Vagina (tissue), 2 donors: ENCODE measurements at places on chromosomes 13 and 19.
A peak's percentile ranks its signal among the peaks of the same experiment; 100 is the strongest.

GRCh38 chr13:93614776-93615175, 388.2 kb downstream of the GPC6 start:
- DNase-seq = no peak

DNA sequence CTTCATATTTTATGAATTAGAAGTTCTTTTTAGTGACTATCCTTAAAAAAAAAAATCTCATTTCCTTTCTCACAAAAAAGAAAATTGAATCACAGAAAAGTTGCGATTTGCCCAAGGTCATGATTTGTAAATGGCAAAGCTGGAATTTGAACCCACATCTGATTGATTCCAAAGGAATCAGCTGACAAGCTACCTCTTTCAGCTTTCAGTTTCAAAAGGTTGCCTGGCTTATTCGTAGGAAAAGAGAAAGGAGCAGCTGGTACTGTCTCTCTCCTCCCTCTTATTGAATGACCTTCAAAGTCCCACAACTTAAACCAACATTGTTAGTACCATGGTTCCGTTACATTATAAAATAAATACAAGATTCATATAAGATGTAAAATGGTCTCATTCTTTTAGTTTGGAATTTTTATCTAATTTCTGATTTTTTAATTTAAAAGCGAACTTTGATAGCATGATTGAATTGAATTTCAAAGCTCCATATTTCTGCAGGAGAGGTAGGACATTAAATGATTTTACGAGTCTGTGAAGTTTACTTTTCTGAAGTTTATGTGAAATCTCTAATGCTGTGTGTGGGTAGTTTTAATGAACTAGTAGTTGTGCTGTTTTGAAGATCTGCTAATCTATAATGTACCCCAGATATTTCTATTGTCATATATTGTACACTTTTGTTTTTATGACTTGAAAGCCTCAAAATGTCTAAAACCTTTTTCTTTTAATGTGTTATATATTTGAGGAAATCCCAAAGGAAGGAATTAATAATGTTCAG, 18.5 kb upstream of the KCTD4 start:
- no peak for DNase-seq

GRCh38 chr13:42334329-42334706, 62.4 kb downstream of the AKAP11 start:
- no peak for DNase-seq

DNA sequence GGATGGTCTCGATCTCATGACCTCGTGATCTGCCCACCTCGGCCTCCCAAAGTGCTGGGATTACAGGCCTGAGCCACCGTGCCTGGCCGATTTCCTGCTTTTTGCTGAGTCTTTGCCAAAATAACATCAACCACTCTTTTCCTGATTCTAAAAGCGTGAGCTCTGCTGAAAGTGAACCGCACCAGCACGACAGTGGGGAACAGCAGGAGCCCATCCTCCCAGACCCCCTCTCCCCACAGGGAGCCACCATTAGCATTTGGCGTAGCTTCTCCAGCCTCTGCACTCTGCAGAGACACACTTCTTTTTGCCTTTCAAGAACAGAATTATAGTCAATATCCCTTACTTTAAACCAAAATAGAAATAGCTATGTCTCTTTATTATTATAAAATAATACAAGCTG, 41.3 kb downstream of the MYH14 start:
- no peak for DNase-seq

DNA sequence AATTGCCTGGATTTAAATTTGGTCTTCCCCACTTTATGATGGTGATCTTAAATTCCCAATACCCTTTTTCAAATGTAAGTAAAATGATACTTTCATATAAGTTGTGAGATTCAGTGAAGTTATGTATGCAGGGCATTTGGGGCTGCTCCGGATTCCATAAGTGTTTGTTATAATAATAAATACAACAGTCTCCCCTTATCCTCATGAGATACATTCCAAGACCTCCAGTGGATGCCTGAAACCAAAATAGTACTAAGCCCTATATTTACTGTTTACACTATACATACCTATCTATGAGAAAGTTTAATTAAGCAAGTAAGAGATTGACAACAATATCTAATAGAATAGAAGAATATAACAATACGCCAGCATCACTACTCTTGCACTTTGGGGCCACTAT, 2237.8 kb downstream of the PCDH9 start:
- no peak for DNase-seq

- no peak for DNase-seq
These were observed 211.3 kb upstream of the RFC3 start for GRCh38 chr13:33606692-33607091.

DNA sequence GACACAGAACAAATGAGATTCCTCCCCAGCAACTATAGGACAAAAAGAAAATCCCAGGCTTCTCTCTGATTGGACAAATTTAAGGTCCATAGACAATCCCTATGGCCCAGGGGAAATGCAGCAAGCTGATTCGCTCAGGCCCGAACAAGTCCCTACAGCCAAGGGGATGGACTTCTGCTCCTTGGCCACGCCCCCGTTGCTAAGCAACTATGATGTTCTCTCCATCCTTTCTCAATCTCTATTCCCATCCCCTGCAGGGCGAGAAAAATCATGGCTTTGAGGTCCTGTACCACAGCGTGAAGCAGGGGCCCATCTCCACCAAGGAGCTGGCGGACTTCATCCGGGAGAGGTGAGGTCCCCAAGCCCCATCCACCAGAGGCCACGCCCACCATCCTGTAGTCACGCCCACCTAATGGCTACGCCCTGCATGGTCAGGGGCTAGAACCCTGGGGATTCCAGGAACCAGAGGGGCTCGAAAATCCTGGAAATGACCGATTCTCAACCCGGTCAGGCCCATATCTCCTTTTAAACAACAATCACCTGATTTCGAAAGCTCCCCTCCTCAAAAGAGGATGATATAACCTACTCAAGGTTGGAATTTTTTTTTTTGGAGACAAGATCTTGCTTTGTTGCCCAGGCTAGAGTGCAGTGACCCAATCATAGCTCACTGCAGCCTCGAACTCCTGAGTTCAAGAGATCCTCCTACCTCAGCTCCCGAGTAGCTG, 11.4 kb downstream of the FCHO1 start:
- DNase-seq = no peak

DNA sequence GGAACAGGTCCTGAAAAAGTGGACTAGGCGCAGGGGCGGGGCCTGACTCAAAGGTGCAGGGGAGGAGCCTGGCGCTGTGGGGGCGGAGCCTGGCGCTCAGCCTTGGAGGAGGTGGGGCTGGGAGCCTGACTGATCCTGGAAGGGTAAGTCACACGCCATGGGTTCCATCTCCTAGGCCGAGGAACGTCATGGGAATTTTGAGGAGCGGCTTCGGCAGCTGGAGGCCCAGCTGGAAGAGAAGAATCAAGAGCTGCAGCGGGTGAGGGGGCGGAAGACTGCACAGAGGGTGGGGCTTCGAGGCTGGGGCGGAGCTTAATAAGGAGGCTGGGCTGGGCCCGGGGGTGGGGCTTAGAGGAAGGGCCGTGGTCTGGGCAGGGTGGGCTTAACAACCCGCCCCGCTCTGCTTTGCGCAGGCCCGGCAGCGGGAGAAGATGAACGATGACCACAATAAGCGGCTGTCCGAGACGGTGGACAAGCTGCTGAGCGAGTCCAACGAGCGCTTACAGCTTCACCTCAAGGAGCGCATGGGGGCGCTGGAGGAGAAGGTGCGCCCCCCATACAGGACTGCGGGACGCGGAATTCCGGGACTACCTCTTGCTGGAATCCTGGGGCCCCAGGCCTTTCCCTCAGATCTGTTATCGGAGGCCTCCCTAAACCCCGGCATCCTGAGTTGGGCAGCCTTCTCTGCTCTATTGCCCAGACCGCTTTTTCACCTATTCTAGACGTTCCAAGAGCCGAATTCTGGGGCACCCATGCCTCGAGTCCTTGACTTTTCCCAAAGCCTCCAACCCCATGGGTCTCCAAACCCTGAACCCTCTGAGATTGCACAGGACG, 14.5 kb downstream of the PPFIA3 start:
- DNase-seq = peak; percentile 78

DNA sequence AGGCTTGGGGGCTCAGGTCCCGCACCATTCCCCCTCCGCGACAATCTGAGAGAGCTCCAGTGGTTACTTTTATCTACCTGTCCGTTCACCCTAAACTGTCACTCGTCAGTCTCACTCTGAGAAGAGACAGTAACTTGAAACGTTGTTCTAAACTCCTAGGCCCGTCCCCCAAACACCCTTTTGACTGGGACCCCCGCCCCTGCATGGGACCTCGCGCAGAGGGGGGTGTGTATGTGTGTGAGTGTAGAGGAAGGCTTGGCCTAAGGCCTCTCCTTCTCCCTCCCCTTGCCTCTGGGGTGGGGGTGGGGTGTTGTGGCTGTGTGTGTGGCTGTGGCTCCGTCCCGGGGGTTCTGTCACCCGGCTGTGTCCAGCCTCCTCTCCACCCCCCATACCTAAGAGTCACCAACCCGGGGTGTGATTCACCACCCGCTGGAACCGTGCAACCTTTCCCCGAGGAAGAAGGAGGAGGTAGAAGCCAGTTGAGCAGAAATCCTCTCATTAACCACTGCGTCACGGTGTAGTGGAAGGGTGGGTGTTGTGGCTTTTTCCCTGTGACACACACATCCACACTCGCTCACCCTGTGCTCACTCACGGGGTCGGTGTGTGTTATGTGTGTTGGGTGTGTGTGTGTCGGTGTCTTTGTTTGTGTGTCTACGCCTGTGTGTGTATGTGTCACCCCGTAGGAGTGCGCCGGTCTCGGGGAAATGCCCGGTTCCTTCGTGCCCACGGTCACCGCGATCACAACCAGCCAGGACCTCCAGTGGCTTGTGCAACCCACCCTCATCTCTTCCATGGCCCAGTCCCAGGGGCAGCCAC, 2.4 kb downstream of the FOSB start:
- DNase-seq = no peak
